Activated T-cell treated with anti-CD3 and anti-CD28 coated beads, Interleukin-2, amount 50 U/mL, for 1 hour (primary cell): ENCODE measurements at places on chromosomes 2 and 18.

GRCh38 chr2:187009483-187010239, 160.7 kb upstream of the ZSWIM2 start:
- no peak for DNase-seq

DNA sequence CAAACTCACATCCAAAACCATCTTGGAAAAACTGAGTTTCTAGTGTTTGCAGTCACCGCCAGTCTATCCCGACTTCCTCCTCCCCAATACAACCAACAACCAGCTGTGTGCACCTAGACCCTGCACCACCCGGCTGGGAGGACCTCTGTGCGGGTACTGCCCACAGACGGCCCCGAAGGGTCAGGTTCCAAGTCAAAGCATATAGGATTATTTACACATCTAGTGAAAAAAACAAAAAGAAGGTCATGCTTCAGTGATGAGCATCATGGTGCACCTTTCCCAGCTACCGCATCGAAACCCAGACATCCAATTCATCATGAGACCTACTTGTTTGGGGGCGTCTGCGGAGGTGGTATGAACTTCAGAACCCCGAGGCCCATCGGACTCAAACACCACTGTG, 124.8 kb downstream of the ZNF516 start:
- no peak for DNase-seq

DNA sequence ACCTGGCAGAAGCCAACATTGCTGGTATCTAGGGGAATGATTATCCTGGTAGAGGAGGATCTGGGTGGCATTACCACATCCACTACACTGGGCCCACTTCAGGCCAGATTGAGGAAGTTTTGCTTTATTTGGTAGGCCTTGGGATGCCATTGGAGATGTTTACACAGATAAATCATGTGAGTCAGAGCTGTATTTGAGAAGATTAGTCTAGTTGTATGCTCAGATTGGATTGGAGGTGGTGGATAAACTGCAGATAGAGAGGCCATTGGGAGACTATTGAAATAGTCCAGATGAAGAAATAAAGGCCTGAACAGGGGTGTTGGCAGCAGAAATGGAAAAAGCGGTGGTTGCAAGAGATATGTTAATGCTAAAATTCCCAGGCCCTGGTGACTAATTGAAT, 81.5 kb downstream of the EFEMP1 start:
- DNase-seq, result no peak

DNA sequence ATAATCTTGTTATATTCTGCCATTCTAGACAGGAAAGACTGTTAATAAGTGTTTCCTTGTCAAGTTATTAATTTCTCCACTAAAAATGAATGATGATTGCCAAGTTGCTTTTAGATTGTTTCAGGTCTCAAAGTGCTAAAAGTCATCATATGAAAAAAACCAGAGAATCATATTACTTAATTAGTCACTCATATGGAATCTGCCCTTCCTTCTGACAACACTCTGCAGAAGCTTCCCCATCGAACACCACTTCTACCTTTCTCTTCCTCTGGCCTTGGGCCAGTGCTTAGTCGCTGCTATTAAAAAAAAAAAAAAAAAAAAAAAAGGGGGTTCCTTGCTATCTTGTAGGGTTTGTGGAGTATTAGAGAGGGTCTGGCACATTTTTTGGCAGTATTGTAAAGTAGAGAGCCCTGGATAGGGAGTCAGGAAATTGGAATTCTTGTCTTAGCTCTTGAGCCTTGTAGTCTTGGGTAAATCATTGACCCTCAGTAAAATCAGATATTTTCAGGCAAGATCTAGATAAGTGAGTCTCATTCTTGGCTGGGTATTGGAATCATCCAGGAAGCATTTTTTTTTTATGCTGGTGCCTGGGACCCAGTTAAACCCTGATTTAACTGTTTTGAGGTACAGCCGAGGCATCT, 141.7 kb upstream of the CCDC68 start:
- no peak for DNase-seq

- no peak for DNase-seq
Observed at GRCh38 chr2:11290211-11290610, 54.2 kb downstream of the ROCK2 start.
